HTR-8/SVneo (cell line): ENCODE measurements at places on chromosomes 13 and 19.

GRCh38 chr13:113119166-113119821, 3.3 kb upstream of the F10 start:
- DNase-seq: no peak

DNA sequence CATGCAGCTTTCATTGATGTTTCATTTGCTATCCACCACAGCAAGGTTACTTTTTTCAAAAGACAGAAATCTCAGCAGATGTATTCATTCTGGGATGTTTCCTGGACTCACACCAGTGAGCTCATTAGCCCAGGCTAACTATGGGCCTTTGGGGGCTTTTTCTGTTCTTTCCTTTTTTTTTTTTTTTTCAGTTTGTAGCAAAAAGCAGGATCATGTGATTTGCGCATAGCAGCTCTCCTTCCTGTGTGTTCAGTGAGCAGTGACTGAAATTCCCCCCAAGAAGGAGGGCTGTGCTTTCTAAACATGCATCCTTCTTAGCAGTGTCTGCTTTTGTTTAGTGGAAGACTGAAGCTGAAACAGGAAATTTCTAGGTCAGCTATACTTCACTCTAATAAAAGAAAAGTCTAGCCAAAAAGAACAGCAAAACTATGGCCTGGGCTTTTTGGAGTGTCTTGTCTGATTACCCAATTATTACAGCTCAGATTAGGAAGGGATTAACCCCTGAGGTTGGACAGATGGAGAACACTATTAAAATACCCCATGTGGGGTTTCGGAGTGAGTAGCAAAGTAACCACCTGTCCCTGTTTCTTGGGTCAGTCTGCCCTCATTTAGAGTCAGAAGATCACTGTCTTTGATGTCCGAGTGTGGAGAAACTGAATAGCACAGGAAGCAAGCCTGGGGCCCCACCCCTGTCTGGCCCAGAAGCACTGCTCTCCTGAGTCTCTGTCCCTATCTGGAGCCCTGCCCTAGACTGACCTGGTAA, 8.9 kb upstream of the AMER2 start:
- DNase-seq: no peak

DNA sequence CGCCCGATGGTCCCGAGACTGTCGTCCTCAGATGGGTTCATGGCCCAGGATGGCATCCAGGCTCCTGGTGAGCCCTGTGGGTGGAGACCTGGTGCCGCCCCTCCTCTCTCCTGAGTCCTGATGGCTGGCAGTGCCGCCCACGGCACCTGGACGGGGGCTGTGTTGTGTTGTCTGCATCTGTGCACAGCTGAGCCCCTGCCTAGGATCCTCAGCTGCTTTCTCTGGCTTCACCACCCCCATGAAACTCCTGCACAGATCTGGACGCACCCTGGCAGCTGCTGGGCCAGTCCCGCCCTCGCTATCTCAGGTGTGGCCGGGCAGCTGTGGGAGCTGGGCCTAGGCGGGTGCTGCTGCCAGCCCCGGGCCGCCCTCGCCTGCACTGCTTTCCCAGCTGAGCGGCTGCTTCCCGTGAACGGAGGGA, 27.7 kb downstream of the MCF2L start:
- no peak for DNase-seq

- no peak for DNase-seq
Measured at GRCh38 chr19:48844472-48844871, 8.2 kb upstream of the HSD17B14 start.

GRCh38 chr13:91701975-91702374, 303.6 kb downstream of the GPC5 start:
- no peak for DNase-seq

- no peak for DNase-seq
Measured at GRCh38 chr13:112851107-112852038, 117.6 kb upstream of the MCF2L start.

GRCh38 chr19:3056417-3057088, 5.7 kb downstream of the TLE5 start:
- DNase-seq: no peak

DNA sequence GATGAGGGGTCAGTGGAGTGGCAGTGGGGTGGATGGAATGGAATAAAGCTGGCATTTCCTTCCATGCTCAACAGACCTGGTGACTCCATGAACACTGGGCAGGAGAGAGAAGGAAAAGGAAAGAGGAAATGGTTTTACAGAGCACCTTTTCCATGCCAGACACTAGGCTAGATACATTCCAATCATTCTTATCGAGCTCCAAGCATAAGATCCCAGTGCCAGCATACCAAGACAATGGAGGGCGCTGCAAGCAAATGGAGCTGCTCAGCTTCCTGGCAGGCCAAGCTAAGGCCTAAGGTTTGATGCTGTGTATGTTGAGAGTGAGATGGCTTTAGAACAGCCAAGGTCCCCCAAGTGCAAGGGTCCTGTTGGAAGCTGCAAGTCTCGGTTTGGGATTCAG, 113.2 kb downstream of the HSPH1 start:
- peak; percentile 35 for DNase-seq

DNA sequence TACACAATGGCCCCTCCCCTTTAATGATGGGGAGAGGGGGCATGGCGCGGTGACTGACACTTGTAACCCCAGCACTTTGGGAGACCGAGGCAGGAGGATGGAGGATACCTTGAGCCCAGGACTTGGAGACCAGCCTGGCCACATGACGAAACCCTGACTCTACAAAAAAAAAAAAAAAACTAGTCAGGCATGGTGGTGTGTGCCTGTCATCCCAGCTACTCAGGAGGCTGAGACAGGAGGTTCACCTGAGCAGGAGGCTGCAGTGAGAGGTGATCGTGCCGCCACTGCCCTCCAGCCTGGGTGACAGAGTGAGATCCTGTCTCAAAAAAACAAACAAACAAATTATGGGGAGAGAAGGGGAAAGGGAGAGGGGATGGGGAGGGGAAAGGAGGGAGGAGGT, 13.8 kb upstream of the ZBTB7A start:
- no peak for DNase-seq

DNA sequence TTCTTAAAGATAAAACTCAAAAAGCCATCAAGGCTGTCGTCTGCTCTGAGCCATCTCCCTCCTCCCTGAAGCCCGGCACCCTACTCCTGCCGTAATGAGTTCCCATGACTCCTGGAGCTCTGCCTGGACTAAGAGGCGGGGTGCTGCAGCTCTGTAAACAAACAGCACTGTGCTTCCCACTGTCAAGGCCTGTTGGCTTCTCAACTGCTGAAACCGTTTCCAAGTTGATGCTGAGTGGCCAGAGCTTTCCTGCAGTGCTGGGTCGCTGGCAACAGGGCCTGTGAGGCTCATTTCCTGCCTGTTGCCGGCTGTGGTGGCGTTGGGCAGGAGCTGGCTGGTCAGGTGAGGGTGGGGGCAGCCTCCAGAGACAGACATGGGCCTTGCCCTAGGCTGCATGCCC, 26.7 kb upstream of the ISYNA1 start:
- DNase-seq: no peak

DNA sequence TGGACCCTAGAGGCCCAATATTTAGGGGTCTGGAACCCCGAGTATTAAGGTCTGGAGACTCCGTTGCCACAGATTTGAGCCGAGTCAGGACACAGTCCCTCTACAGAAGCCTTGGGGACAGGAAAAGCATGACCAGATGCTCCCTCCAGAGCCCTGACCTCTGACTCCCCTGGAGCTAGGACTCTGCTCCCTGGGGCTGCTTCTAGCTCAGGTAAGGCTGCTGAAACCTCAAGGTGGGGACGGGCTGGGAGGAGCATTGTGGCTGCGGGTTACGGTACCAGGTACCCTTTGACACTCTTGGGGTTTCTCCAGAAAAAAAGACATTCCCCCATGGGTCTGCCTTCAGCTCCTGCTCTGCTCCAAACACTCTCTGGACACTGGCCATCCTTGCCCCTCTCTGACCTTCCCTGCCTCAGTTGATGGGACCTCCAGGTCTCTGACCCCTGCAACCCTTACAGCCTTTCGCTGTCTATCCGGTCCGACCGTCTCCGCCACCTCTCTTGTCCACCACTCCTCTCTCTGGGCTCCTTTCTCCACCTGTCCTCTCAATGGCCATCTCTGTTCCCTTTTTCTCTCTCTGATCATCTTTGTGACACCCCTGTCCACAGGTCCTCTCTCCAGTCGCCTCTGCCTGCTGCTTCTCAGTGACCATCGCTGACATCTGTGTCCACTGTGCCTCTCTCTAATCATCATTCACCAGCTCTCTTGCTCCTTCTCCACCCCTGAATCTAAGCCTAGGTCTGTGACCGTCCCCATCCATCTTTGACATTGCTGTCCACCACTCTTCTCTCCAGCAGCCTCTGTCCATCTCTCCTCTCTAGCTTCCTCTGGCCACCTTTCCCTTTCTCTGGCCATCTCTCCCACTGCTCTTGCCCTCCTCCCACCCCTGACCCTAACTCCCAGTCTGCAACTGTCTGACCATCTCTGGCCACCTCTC, 1.4 kb downstream of the LRFN3 start:
- DNase-seq: no peak

- DNase-seq: no peak
Measured at GRCh38 chr13:113161433-113161832, 3.0 kb downstream of the PROZ start.

DNA sequence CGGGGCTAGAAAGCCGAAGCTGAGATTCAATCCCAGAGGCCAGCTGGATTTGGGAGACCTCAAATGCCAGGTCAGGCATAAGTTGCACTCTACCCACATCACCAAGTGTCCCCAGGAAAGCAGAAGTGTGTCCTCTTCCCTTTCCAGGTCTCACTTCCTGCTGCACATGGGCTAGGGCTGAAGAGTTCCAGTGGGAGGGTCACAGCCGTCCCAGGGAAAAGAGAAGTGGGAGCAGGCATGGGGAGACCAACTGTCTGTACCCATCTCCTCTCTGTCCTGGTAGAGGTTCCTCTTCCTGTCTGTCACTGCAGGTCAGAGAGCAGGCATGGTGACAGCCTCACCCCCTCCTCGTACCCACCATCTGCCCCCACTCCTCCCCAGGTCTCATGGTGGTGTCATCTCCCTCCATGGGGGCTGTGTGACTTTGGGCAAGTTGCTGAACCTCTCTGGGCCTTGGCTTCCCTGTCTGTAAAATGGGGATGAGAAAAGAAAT, 14.8 kb downstream of the AXL start:
- DNase-seq: no peak

DNA sequence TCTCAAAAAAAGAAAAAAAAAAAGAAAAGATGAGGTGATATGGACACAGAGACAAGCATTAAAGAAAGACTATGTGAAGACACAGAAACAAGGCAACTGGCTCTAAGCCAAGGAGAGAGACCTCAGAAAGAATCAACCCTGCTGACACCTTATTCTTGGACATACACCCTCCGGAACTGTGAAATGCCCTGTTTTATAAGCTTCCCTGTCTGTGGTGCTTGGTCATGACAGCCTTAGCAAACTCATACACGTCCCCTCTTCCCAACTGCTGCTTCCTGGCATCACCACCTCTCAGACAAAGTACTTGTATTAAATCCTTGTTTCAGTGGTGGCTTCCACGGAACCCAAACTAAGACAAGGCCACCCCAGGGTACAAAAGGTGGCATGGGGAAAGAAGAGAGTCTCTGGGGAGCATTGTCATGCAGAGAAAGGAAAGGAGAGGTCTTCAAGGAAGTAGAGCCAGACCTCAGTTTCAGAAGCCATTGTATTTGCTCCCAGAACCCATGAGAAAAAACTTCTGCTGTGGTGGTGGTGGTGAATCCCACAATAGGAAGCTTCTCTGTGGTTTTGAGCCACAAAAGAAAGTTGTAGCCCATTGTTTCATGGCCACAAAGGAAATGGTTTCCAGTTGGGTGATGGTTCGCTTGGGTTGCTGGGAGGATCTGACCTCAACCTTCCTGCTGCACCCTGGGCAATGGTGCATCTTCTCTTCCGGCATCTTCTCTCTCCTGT, 16.3 kb upstream of the TSPAN16 start:
- DNase-seq: no peak

GRCh38 chr13:54750521-54750920, 1721.9 kb downstream of the OLFM4 start:
- no peak for DNase-seq

DNA sequence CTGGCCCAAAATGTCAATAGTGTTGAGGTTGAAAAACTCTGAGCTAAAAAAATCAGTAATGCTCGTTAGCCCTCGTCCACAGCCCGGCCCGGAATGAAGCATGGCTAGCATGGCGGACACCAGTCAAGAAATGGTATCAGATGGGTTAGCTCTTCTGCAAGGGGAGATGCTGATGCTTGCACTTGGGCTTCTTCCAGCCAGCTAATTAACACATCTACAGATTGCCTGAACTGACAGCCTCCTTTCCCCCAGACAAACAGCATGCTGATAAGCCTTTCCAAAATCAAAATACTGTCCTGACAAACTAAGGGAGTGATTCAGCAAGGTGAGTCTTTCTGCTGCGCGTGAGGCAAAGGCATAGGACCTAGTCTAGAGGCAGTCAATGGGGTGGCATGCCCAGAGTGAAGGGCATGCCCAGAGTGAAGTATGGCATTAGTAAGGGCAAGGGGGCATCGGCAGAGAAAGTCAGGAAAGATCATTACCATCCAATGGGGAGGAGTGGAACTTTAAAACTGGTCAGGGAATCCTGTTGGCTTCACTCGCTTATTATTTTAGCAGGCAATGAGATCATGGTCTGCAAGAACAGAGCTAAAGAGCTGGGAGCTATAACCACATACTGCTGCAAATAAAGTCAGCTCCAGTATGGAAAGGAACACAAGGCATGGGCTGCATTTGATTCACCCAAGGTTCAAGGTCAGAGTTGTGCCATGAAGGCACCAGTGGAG, 30.2 kb upstream of the UBE2L5 start:
- DNase-seq: no peak

GRCh38 chr19:41255171-41255570, 9.0 kb upstream of the HNRNPUL1 start:
- no peak for DNase-seq

- DNase-seq: no peak
Measured at GRCh38 chr19:18306888-18307260, 16.0 kb downstream of the LSM4 start.

DNA sequence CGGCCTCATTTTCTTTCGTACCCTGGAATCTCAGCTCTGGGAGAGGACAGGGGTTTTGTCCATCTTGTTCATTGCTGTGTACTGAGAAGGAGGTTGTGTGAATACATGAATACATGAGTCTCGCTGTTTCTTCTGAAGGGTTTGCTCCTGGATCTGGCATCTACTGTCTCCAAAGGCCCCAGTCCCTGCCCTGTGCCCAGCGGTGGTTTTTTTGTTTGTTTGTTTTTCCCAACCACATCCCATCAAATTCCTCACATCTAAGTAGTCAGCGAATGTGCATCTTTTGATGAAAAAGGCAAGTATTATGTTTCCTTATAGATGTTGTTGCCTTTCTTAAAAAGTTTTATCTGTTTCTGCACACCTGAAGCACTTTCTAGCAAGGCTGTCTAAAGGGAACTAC, 12.5 kb downstream of the DCAF15 start:
- no peak for DNase-seq

DNA sequence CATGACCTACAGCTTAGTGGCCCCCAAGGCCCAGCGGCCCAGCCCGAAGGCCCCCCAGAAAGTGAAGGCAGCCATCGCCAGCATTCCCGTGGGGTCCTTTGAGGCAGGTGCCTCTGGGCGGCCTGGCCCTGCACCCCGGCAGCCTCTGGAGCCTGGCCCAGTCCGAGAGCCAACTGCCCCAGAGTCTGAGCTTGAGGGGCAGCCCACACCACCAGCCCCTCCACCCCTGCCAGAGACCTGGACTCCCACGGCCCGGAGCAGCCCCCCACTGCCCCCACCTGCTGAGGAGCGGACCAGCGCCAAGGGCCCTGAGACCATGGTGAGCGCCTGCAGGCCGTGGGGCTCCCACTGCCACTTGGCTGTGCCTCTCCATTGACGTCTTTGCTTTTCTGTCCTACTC, 9.0 kb upstream of the PRR19 start:
- DNase-seq: no peak
